ENCODE measurements at places on chromosomes 3 and 15.

DNA sequence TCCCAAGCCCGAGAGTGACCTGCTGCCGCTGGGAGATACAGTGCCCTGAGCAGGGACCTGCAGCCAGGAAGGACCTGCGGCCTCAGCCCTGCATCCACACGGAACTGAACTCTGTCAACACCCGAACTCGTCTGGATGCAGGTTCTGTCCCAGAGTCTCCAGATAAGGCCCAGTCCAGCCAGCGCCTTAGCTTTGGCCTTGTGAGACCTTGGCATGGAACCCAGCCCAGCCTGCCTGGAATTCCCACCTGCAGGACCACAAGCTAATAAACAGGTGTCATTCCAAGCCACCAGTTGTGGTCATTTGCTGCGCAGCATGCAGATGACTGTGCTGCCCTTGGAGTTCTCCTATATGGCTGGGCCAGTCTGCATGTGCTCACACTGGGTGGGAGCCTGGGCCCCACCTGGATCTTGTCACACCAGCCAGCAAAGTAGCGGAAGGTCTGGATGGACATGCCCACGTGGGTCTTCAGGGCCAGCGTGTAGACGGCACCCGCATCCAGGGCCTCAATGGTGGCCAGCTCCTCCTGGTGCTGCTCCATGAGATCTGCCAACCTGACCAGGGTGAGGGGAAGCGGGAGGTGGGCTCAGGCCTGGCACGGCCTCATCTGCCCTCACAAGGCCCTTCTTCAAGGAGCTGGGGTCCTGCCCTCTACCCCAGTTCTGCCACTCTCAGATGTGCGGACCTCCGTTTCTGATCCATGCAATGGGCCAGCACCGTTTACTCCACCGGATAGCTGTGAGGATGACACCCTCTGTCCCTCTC is 47.2 kb upstream of the SLC41A3 start:
- no peak for DNase-seq

GRCh38 chr3:36866368-36866767 is 78.5 kb downstream of the TRANK1 start:
- DNase-seq = no peak

- no peak for DNase-seq
Measured at GRCh38 chr3:150599611-150600297, 3.4 kb upstream of the SELENOT start.

- DNase-seq = no peak
Measured at GRCh38 chr3:128343287-128344051, 123.2 kb downstream of the DNAJB8 start.

DNA sequence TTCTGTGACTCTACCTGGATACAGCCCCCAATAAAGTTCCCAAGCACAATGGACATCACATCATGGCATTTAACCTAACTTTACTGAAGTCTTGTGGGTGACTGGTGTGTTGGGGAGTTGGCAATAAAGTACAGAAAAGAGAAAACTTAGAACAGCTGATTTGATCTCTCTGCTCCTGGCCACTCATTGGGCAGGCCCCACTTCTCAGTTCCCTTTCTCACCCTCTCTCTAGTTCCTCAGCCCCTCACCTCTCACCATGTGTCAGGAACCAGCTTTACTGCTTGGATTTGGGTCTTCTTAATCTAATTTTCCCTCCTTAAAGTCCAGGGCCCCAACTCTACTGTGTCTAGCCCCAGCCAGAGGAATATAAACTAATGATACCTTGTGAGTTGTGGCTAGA is 713 bp upstream of the MUC13 start:
- DNase-seq = no peak

DNA sequence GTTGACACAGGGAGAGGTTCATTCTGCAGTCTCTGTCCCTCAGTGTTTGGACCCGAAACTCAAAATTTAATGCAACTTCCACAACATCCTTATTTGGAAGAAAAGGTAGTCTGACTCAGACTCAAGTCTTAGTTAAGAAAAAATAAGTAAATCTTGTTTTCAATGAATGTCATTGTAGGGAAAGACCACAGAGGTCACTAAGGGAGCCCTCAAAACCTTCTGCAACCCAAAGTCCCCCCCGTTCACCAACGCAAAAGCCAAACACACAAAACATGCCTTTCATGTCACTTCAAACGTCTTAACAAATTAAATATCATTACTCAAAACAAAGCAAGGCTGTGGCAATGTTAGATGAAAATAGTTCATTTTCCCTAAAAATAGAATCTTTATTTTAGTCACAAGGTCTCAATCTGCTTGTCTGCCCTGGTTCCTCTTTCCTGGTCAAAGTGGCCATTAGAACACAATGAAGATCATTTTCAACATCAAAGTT is 20.9 kb upstream of the SSUH2 start:
- peak; percentile 13 for DNase-seq
